ENCODE measurements at places on chromosomes 4 and X.

GRCh38 chr4:101956068-101956825 lies 165.7 kb downstream of the BANK1 start:
- no peak for DNase-seq

DNA sequence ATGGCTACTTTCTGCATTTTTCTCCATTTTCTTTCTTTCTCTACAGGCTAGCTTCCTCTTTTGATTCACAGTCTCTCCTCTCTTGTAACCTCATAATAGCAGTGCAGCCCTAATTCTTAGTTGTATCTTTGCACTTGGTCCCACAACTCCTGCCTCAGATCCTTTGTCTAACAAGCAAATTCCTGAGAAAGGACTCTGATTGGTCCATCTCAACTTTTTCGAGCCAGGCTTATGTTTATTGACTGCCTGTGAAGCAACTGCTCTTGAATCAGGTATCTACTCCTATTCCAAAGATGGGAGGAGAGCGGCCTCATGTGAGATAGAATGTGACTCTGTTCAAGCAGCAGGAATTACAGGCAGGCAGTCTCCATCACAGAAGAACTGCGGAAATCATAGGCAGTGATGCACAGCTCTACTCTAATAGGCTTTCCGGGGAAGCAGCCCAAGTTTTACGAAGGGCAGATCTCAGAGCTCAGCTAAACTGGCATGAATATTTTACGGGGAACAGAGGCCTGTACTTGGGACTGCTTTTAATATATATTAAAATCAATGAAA lies 123.5 kb downstream of the GABRB1 start:
- DNase-seq: no peak

- no peak for DNase-seq
Observed at GRCh38 chr4:38202242-38202641, 242.0 kb downstream of the PTTG2 start.

- DNase-seq: no peak
Observed at GRCh38 chr4:2302387-2303119, 40.6 kb upstream of the MXD4 start.

DNA sequence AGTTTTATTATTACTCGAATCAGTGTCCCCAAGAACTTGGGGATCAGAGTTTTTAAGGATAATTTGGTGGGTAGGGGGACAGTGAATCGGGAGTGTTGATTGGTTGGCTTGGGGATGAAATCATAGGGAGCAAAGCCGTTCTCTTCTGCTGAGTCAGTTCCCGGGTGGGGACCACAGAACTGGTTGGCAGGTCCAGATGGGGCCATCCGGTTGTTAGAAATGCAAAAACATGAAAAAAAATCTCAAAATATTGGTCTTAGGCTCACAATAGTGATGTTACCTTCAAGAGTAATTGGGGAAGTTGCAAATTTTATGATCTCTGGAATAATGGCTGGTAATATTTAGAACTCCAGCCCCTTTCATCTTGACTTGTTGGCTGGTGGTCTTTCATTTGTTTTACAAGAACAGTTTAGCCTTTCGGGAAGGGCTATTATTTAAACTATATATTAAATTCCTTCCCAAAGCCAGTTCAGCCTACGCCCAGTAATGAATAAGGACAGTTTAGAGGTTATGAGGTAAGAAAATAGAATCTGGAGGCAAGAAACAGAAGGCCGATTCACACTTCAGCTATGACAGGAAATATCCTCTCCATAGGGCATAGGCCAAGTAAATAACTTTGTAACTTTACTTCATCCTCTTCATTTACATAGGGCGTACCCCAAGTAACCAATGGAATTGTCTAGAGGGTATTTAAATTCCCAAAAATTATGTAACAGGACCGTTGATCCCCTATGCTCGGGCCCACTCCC lies 164.1 kb upstream of the STS start:
- DNase-seq: no peak

DNA sequence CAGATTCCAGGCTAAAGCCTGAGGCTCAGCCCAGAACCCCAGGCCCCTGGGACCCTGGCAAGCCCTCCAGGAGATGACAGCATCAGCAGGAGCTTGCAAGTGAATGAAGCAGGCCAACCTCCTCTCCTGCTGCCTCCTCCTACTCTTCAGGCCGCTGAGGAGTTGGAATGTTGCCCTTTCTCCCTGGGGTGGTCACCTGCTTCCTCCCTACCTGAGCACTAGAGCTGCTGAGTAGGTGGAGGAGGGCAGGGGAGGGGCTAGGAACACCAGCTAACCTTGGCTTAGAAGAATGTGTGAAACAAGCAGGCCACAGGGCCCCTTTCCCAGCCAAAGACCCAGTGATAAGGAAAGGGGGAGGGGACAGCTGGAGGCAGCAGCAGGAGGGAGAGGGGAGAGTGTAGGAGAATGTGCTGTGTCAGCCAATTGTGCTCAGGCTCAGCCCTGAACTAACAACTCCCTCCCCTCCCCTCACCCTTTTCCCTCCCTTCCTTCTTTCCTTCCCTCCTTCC lies 58.0 kb downstream of the PJA1 start:
- DNase-seq: no peak

- DNase-seq: peak; percentile 63
Observed at GRCh38 chr4:172095161-172095560, 282.0 kb downstream of the GALNTL6 start.

- no peak for DNase-seq
Observed at GRCh38 chr4:60790608-60791007, 409.5 kb upstream of the ADGRL3 start.

DNA sequence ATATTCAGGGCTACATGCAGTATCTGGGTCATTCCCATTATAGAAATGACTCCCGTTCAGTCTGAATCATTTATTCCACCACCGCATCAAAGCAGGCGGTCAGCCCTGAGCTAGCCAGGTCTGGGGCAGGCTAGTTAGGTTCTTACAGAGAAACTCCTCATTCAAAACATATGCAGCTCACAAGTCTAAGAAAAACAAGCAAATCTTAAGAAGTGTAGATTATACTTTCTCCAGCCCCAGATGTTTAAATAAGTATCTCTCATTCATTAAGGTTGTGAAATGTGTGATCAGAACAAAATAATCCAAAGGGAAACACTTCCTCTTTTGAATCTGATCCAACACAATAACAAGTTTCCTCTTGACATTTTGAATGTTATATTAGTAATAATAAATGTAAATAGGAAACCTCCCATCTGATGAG lies 441.9 kb downstream of the INPP4B start:
- DNase-seq: no peak

DNA sequence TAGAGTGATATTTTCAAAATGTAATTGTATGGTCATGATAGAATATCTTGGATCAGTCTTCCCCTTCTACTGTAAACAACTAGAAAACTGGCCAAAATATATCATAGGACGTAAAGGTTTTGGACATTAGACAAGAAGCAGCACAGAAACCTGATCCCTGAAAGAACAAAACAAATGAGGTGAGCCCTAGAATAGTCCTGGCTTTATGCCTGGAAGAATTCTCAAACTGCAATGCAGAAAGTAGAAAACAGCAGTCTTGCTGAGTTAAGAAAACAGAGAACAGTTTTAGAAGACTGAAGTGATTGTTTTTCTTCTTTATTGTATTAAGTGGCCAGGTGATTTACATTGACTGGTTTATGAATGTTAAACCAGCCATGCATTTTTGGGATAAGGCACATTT lies 19.5 kb downstream of the NSUN7 start:
- no peak for DNase-seq

GRCh38 chr4:165209796-165210195 lies 2.4 kb downstream of the KLHL2 start:
- no peak for DNase-seq

GRCh38 chr4:54233277-54233696 lies 4.2 kb downstream of the PDGFRA start:
- DNase-seq: peak; percentile 33

- DNase-seq: no peak
Observed at GRCh38 chrX:27918799-27919198, 62.5 kb downstream of the DCAF8L1 start.

DNA sequence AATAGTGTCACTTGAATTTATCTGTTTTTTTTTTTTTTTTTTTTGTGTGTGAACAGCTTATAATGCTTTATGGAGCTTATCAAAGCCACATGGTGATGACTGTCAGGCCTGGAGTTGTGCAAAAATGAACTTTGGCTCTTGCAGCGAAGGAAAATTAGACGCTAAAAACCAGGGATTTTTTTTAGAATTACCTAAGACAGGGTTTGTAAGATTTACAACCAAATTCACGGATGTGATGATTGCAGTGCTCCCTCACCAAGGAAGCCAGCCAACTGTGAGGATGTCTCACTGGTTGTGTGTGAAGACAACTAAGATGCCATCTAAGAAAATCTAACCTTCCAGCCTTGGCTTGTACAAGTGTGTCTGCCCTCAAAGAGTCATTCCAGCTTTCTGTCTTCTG lies 127.1 kb upstream of the SLC4A4 start:
- DNase-seq: no peak

DNA sequence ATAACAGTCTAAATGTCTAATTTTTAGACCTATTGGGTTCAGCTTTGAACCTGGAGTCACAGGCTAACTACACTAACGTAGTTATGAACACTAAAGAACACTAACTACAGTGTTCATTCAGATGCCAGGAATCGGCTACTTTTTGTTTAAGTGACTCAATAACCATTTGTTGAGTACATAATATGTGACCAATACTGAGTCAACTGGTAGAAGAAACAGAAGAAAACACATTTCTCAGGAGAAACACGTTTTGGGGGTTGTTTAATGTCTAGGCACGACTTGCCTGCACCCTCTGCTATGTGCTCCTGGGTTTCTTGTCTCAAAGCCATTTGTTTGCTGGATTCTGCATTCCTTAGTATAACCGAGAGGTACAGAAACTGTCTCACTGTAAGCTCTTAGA lies 18.6 kb upstream of the CLNK start:
- DNase-seq: no peak

DNA sequence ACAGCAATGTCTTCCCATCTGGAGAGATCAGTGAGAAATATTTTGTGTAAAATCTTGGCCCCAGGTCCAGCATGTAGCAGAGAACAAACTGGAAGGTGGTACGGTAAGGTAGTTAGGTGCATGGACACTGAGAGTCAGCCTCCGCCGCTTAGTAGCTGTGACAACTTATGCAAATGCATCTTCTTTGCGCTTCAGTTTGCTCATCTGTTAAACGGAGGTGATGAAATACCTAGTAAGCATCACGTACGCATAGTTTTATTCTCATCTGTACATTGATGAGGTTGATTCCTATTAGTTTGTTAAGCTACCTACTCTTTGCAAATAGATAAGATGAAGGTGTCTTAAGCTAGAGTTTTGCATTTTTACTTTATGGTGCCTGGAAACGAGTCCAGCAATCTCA lies 80.0 kb upstream of the MSX1 start:
- no peak for DNase-seq
